ENCODE measurements at places on chromosomes 2 and 18. TPM values are rescaled to one million over a fixed set of nuclear protein-coding genes. Genes with fewer than 3 reads are reported as not detected.

Gene PAX3
- total RNA-seq = not detected

Gene PARD3B
- total RNA-seq = 23.8 TPM

GRCh38 chr18:13268158-13269012, 49.8 kb downstream of the LDLRAD4 start:
- H3K27me3 ChIP-seq = no peaks in the 10 kb centered on the region
- no peak overlapping the region for H3K4me3 ChIP-seq
- DNase-seq = no peak
- peaks cover 33% of the 10 kb centered on the region for H3K4me1 ChIP-seq
- H3K27ac ChIP-seq = no peak overlapping the region
- H3K36me3 ChIP-seq = no peaks in the 10 kb centered on the region

- H3K36me3 ChIP-seq = no peaks in the 10 kb centered on the region
- H3K27me3 ChIP-seq = no peaks in the 10 kb centered on the region
- DNase-seq = no peak
- no peak overlapping the region for H3K4me3 ChIP-seq
- H3K27ac ChIP-seq = no peak overlapping the region
Observed at GRCh38 chr2:151928380-151928779, 100.2 kb upstream of the ARL5A start.

DNA sequence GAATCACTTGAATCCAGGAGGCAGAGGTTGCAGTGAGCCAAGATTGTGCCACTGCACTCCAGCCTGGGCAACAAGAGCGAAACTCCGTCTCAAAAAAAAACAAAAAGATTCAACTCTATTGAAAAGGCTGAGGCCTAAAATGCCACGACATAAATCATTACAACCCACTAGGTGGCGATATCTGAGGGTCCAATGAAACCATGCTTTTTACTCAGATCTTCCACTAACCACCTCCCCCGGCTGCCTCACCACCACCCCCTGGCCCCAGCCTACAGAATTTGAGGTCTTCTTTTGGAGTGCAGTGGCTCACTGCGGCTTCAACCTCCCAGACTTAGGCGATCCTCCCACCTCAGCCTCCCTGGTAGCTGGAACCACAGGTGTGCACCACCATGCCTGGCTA, 57.5 kb downstream of the AP1S3 start:
- H3K27ac ChIP-seq = no peak overlapping the region
- no peak overlapping the region for H3K4me3 ChIP-seq
- H3K36me3 ChIP-seq = peaks cover 7% of the 10 kb centered on the region
- DNase-seq = no peak
- no peaks in the 10 kb centered on the region for H3K4me1 ChIP-seq

DNA sequence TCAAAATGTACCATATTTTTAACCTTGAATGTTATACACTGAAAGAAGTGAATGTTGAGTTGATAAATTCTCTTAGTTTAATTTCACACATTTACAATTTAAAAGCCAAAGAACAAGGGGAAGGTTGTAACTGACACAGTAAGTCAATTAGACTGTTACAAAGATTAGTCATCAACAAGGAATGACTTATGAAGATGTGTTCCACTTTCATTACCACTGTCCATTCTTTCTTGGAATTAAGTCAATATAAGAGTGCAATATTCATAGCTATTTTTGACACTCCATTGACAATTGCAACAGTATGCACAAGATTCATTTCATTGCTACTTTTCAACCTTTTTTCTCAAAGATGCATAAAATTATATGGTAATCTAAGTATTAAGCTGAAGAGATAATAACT, 291.3 kb downstream of the RIT2 start:
- no peak for DNase-seq
- H3K27ac ChIP-seq = no peak overlapping the region
- H3K27me3 ChIP-seq = no peaks in the 10 kb centered on the region
- H3K36me3 ChIP-seq = no peaks in the 10 kb centered on the region
- H3K4me1 ChIP-seq = no peaks in the 10 kb centered on the region

GRCh38 chr18:48036226-48036625, 105.8 kb upstream of the SMAD2 start:
- H3K4me1 ChIP-seq = peaks cover 14% of the 10 kb centered on the region
- no peaks in the 10 kb centered on the region for H3K36me3 ChIP-seq
- no peaks in the 10 kb centered on the region for H3K27me3 ChIP-seq
- no peak overlapping the region for H3K4me3 ChIP-seq
- peak; percentile 28 for DNase-seq
- H3K27ac ChIP-seq = no peak overlapping the region

- H3K27ac ChIP-seq = no peak overlapping the region
- peaks cover 19% of the 10 kb centered on the region for H3K4me1 ChIP-seq
- no peak overlapping the region for H3K4me3 ChIP-seq
- H3K27me3 ChIP-seq = no peaks in the 10 kb centered on the region
Observed at GRCh38 chr2:15595342-15595905, 3.8 kb downstream of the DDX1 start.

GRCh38 chr2:18065249-18065648, 186.8 kb downstream of the KCNS3 start:
- peak overlapping the region; percentile 11 for H3K27ac ChIP-seq
- DNase-seq = no peak
- no peaks in the 10 kb centered on the region for H3K4me1 ChIP-seq
- H3K4me3 ChIP-seq = no peak overlapping the region

DNA sequence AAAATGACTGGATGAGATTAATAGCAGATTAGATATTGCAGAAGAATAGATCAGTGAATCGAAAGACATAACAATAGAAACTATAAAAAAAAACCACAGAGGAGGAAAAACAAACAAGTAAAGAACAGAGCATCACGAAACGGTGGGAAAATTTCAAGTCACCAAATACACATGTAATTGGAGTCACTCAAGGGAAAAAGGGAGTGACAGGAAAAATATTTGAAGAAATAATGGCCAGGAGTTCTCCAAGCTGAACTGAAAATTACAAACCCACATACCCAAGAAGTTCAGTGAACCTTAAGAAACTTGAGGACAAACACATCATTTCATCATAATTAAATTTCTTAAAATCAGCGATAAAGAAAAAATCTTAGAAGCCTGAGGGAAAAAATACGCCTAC, 11.0 kb upstream of the IL1R1 start:
- no peak for DNase-seq
- H3K4me3 ChIP-seq = no peak overlapping the region
- no peaks in the 10 kb centered on the region for H3K27me3 ChIP-seq

DNA sequence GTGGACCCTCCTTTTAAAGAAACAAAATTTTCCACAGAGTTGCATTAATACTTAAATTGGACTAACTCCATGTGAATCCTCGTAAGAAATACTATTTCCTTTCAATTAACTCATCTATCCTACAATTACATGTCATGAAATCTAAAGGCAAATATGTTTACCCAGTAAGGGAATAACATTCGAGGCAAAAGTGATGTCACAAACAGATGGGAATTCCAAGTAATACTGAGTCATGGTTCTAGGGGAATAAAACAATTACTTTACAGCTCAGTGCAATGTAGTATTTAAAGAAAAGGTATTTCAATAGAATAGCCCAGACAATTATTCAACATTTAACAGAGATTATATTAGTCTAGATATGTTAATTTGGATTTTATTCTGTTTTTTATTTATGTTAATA, 205.8 kb downstream of the ZNF385B start:
- DNase-seq = no peak
- H3K4me3 ChIP-seq = no peak overlapping the region
- H3K4me1 ChIP-seq = no peaks in the 10 kb centered on the region
- H3K36me3 ChIP-seq = no peaks in the 10 kb centered on the region

DNA sequence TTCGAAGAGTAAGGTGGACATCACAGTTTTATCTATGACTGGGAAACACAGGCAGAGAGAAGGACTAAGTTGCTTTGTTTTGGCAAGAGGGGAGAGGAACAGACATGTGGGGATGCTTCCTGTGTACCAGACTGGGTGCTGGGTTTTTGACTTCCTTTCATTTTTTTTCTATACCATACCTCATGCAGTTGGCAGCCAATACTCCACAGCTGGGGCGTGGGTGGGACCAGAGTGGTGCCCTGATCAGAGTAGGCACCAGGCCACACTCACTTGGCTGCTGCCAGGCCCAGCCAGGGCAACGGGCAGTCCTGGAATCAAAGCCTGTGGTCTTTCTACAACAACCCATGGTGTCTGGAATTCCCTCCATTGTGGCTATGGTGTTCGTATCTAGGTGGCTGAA, 45.2 kb downstream of the SH3RF3 start:
- no peak for DNase-seq
- no peaks in the 10 kb centered on the region for H3K27me3 ChIP-seq
- no peaks in the 10 kb centered on the region for H3K36me3 ChIP-seq
- H3K4me1 ChIP-seq = peaks cover 65% of the 10 kb centered on the region
- no peak overlapping the region for H3K4me3 ChIP-seq

DNA sequence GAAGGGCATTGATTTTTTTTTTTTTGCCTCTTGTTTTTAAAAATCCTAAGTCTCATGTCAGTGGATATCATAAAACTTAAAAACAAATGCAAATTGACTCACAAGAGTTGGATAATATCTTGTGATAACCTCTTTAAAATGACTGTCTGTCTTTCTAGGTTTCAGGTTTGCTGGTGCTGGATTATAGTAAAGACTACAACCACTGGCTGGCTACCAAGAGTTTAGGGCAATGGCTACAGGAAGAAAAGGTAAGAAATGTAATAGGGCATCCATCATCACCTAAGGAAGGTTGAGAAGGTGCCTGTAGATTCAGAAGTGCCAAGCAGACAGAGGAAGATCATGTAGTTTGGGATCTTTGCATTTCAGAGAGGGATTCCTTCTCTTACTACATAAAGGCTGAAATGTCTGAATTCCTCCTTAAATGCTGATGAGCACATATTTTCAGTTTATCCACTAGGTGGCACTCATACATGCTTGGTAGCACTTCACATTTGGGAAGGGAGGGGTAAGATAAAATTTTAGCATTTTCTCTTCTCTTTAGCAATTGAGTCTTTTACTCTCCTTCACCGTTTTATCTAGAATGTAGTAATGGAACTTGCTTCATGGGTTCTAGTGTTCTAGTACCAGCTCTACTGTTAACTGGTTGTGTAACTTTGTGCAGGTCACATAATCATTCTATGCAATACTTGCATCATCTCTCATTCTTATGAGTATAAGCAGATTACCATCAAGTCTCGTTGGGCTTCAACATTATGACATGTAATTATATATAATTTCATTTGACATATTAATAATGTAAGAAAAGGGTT, 21.1 kb downstream of the CPS1 start:
- DNase-seq = no peak
- H3K4me3 ChIP-seq = no peak overlapping the region
- H3K4me1 ChIP-seq = no peaks in the 10 kb centered on the region
- no peaks in the 10 kb centered on the region for H3K27me3 ChIP-seq
- H3K27ac ChIP-seq = no peak overlapping the region

GRCh38 chr18:7856116-7856515, 289.0 kb downstream of the PTPRM start:
- no peaks in the 10 kb centered on the region for H3K36me3 ChIP-seq
- H3K4me1 ChIP-seq = peaks cover 20% of the 10 kb centered on the region
- DNase-seq = no peak
- no peak overlapping the region for H3K27ac ChIP-seq

- H3K27ac ChIP-seq = no peak overlapping the region
- no peak for DNase-seq
- H3K27me3 ChIP-seq = no peaks in the 10 kb centered on the region
- H3K4me1 ChIP-seq = no peaks in the 10 kb centered on the region
- H3K36me3 ChIP-seq = no peaks in the 10 kb centered on the region
Observed at GRCh38 chr2:180618570-180618969, 361.8 kb upstream of the UBE2E3 start.

GRCh38 chr2:17877811-17878280, 621 bp upstream of the KCNS3 start:
- peak overlapping the region; percentile 83 for H3K4me3 ChIP-seq
- H3K4me1 ChIP-seq = peaks cover 23% of the 10 kb centered on the region
- no peaks in the 10 kb centered on the region for H3K36me3 ChIP-seq
- peak; percentile 48 for DNase-seq
- peak overlapping the region; percentile 87 for H3K27ac ChIP-seq

Measured in lower lobe of right lung (tissue), 2 donors.